ENCODE measurements at places on chromosomes 1 and 21. TPM values are rescaled to one million over a fixed set of nuclear protein-coding genes. Genes with fewer than 3 reads are reported as not detected.

GRCh38 chr1:55197099-55197498 is 18.1 kb downstream of the USP24 start:
- no peak for DNase-seq

DNA sequence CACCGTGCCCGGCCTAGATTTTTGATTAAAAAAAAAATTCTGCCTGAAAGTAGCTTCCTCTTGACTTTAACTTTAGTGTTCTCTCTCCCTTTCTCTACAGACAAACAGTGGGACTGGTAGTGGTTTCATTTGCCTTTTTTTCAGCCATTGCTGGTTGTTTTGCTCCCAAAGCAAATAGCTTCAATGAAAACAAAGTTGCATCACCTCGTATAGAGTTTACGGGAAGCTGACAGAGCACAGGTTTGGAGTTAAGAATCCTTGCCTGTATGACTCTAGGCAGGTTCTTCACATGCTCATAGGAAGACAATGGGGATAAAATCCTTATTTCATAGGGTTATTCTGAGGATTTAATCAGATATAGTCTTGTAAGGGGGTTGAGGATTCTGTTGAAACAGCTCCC is 21.6 kb downstream of the AADACL4 start:
- no peak for DNase-seq

DNA sequence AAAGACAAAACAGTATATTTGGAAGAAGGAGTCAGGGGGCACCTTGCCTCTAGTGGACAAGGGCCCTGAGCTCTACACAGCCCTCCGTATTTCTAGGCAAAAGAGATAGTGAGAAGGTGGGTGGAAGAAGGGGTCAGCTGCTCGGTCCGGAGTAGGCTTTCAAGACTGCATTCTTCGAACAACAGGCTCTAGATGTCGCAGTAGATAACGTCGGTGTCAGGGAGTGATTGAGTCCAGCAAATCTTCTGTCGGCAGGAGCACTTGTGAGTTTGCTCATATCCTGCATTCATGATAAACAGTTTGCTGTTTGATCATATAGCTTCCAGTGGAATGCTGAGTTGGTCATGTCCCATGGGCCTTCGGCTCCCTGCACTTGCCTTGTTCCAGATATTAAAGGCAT is 36.8 kb downstream of the DIPK1A start:
- no peak for DNase-seq

The LCE1C gene
- not detected for total RNA-seq

The SEMA4A gene
- 132 TPM for total RNA-seq

DNA sequence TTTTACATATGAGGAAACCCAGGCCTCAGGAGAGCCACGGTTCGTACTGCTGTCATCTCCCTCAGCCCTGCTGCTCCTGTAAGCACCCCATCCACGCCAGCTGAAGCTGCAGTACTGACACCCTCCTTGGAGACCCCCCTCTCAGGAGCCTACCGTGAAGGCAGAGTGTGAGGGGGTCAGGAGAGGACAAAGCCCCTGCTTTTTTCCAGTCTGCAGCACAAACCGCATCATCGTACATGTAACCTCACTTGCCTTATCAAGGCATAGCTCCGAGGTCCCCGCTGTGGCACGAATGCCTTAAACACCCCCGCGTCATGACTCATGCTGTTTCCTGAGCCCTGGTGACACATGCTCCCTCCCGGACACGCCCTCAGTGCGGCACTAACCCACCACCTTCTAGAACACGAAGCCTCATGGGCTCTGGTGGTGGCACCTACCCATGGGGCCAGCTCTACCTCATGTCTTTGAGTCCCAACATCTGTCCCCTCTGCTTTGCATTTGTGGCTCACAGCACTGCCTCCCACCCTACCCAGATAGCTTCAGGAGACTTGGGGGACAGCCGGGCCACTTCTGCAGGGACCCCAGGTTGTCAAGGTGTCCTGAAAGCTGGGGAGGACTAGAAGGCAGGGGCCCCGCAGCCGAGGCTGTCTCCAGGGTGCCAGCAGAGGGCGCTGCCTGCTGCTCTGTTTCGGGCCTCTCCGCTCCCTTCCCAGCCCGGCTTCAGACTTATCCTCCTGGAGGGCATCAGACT is 4.9 kb downstream of the SH3BGRL3 start:
- peak; percentile 91 for DNase-seq
